Astrocyte (in vitro differentiated cells and primary cell): ENCODE measurements at places on chromosomes 1 and 21.

DNA sequence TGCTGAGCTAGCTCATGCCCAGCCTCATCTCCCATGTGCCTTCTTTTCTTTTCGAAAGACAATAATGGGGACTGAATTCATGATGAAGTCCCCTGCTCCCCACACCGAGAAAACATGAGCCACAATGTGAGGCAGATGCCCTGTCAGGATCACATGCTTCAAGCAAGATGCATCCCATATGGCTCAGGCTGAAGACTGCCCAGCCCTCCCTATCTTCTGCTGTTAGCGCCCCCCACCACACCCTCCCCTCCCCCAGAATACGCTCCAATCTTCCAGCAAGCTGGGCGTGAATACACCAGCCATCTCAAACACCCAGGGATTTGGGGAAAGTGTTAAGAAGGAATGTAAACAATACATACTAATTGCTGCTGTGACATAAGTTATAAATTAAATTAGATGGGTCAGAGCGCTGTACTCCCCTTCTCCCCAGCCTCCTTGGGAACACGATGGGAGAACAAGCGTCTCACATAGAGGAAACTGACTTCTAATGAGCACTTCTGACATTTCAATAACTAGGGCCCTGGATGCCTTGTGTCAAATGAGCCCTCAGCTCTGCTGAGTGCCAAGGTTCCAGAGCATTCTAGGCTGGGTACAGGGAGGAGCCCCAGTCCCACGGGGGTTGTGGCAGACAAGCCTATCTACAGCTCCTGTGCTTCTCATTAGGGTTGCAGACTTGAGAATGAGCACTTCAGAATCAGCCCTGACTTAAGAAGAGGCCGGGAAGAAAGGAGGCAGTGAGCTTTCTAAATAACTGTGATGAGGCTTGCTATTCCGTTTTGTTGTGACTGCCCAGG is 55.6 kb downstream of the TNR start:
- DNase-seq: no peak

GRCh38 chr1:66352792-66353191 is 181.2 kb upstream of the SGIP1 start:
- DNase-seq: no peak

DNA sequence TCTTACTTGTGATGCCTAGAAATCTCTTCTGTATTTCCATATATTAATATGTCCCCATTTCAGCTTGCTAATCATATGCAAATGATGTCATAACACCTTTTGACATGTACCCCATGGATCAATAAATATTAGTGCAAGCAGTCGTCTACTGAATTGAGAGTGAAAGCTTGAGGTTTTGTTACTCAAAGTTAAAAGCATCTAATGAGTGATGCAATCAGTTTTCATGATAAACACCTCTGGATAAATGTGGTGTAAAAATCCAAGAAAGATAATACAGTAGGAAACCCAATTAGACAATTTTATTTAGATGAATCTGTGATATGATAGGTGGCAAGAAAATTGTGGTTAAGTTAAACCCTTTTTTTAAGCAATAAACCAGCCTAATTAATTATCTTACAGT is 141.2 kb upstream of the DMRTA2 start:
- no peak for DNase-seq

DNA sequence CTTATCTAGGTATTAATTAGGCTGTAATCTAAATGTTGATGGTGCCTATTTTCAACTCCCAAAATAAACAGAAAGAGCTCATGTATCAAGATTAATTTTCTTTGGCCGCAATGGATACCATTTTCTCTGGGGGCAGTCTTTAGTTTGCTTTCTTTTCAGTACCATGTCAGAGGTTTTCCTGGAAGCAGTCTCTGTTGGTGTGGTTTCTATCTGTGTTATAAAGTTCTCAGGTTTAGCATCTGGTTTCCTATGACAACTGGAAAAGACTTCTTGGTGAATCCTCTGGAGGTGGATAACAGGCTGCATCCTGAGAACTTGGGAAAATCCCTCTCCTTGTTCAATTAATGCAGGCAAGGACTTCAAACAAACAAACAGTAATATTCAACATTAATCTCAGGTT is 38.7 kb upstream of the BATF3 start:
- DNase-seq: peak; percentile 69

- DNase-seq: no peak
Measured at GRCh38 chr1:76595024-76595423, 272.3 kb upstream of the ST6GALNAC5 start.

- peak; percentile 36 for DNase-seq
Measured at GRCh38 chr21:18549214-18549905, 145.8 kb upstream of the TMPRSS15 start.

DNA sequence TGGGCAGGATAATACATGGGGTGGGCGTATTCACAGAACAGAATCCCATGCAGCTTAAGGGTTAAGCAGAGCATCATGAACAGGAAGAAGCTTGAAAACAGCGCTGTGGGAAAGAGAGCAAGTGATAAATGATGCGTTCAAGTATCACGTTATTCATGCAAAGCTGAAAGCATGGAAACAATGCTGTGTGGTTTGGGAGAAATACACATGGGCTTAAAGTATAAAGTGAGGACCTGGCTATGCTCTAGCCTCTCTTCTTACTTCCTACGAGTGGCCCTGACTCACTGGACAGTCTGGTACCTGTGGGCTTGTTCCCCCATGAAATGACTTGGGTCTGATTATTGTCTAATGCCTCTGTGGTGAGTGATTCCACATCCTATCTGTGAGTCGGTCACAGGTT is 25.7 kb downstream of the TMPRSS2 start:
- DNase-seq: peak; percentile 97

GRCh38 chr1:243746751-243747150 is 103.3 kb downstream of the AKT3 start:
- no peak for DNase-seq

DNA sequence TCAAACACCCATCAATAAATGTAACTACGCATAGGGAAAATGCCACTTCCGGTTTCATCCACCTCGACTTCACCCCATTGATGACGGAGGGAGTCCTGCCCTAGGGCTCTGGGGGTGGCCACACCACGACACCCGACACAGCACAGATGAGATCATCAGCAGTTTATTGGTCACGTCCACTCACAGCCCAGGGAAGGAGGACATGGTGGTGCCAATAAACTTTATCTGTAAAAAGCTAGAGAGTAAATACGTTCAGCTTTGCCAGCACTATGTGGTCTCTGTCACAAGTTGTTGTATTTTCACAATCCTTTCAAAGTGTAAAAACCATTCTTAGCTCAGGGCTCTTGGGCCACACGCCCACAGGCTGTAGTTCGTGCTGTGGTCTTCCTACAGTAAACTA is 16.3 kb downstream of the SETD4 start:
- DNase-seq: no peak

- no peak for DNase-seq
Measured at GRCh38 chr21:35521293-35521692, 472.2 kb upstream of the RUNX1 start.

DNA sequence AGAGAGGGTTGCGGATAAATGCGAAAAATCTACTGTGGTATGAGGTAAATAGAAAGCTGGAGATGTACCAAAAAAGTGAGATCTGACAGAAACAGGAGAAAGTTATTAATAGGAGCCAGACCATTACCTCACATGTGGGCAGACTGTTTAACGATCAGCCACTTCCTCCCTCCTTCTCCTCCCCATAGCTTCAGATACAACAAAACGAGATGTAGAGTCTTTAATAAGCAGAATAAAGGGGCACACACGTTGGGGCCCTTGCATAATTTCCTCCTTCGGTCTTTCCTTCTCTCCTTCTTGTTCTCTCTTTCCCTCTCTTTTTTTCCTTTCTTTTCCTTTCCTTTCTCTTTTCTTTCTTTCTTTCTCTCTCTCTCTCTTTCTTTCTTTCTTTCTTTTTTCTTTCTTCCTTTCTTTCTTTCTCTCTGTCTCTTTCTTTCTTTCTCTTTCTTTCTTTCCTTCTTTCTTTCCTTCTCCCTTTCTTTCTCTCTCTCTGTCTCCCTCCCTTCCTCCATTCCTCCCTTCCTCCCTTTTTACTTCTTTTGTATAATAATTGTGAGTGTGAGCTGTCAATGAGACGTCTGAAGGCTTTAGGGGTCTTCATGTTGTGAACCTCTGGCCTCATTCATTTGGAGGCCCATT is 242.1 kb downstream of the GRIK1 start:
- peak; percentile 30 for DNase-seq

DNA sequence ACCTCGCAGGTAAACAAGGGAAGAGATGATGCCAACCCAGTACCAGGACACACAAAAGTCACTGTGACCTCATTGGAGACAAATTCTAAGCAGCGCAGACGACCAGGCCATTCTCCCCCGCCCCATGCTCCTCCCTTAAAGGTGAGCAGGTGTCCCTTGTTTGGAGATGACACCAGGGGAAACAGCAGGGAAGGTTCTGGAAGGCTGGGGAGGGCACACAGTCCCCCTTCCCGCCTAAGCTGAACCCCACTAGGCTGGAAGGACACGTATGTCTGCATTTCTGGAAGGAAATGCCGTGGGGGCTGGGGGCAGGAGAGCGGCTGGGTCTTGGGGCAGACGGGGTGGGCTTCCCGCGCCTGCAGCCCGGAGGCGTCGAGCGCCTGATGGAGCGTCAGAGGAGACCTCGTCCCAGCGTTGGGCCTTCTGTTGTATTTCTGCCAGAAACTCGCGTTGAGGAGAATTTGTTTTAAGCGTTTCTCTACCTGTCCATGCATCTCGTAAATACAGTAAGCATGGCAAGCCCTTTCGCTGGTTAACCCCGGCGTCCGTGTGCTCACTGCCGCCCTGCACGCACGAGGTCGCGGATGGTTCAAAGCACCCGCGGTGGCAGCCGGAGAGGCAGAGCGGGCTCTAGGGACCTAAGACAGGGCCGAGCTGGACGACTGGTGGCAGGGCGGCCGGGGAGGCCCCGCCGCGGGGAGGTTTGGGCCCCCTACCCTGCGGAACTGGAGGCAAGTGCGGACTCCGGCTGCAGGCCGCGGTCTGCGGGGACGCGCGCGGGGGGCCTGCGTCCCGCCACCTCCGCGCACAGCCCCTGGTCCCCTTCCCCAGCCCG is 1.2 kb upstream of the LHX4 start:
- DNase-seq: no peak

DNA sequence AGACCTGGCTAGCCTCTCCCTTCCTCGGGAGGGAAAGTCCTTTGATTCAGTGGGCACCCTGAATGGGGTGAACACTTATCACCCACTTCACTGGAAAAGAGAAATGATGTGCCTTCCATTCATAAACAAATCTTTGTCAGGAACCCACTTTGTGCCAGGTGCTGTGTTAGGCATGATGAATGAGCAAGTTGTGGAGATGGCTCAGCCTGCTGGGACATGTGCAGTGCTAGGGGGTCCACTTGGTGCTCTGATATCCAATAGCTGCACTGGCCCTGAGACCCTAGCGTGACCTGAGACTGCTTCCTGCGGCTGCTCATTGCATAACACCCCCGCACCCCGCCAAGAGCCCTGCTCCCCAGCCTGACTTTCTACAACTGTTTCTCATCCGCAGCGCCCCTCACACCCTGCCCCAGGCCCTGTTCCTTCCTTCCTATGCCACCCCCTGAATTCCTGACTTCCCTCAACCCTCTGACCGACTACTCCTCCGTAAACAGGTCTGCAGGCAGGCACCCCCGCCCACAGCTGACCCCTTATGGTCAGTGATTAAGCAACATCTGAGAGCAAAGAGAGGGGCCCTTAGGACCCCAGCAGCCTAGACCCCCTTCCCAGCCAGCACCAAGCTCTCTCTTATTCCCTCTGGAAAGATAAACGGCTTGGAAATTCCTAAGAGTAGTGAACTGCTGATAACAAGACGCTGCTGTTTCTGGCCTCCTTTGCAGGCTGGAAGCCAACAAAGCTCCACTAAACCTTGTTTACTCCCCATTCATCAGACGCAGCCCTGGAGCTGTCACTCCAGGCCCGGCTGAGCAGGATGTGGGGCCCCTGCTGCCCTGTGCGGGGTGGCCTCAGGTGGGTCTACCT is 12.9 kb downstream of the CSRP1 start:
- DNase-seq: peak; percentile 79

- DNase-seq: no peak
Measured at GRCh38 chr1:23481904-23482303, 2.1 kb downstream of the ASAP3 start.

GRCh38 chr1:236395230-236395946 is 1.3 kb downstream of the EDARADD start:
- peak; percentile 8 for DNase-seq

- DNase-seq: no peak
Measured at GRCh38 chr21:33857846-33858666, 57.5 kb downstream of the ATP5PO start.

- no peak for DNase-seq
Measured at GRCh38 chr21:45357436-45358260, 47.3 kb upstream of the COL18A1 start.

GRCh38 chr1:61520401-61520800 is 204.5 kb downstream of the TM2D1 start:
- DNase-seq: no peak

DNA sequence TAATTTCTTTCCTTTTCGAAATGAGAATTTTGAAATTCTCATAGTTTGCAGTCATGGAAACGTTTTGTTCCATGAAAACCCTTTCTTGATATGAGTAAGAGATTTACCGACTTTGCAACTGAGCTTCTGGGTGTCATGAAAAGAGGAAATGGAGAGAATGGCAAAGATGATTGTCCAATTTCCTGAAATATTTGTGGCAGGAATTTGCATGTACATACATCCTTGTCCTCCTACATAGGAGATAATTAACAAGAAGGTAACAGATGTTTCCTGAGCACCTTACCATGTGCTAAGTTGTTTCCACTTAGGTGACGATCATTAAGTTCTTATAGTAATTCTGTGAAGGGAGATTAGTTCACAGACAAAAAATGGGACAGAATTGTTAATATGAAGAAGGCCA is 170.7 kb downstream of the NEGR1 start:
- no peak for DNase-seq

DNA sequence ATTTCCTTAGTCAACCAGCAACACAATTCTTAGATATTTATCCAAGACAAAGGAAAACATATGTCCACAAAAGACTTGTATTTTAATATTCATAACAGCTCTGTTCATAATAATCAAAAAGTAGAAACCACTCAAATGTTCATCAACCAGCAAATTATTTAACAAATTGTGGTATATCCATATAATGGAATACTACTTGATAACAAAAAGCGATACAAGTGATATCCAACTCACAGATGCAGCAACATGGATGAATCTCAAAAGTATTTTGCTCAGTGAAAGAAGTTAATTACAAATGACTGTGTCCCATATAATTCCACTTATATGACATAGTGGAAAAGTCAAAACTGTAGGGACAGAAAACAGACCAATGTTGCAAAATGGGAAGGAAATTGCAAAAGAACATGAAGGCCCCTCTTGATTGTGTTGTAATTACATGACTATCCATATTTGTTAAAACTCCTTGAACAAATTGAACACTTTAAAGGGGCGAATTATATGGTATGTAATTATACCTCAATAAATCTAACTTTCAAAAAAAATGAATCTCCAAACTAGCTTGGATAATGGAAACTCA is 116.9 kb downstream of the EDEM3 start:
- DNase-seq: no peak
